Placental epithelial cell (primary cell): ENCODE measurements at places on chromosomes 1 and 21. TPM values are rescaled to one million over a fixed set of nuclear protein-coding genes. Genes with fewer than 3 reads are reported as not detected.

Gene S100B
- total RNA-seq: 0.22 TPM in 1 of 2 replicates, not detected in the other

Gene LCK
- total RNA-seq: 1.2 and 2.4 TPM in 2 replicates

Gene AMY1B
- not detected in 2 replicates for total RNA-seq

Gene PIGK
- 9.8 and 30.3 TPM in 2 replicates for total RNA-seq

Gene KCNK1
- 32.6 and 39.7 TPM in 2 replicates for total RNA-seq

Gene KCNC4
- 0.39 and 1.1 TPM in 2 replicates for total RNA-seq

Gene MROH7
- total RNA-seq: 1.1 and 1.2 TPM in 2 replicates

Gene GNG4
- total RNA-seq: 1.2 and 2.4 TPM in 2 replicates

Gene FOXO6
- 0.11 and 0.39 TPM in 2 replicates for total RNA-seq

Gene ZNF695
- total RNA-seq: 2.0 and 3.1 TPM in 2 replicates

Gene G0S2
- 0.43 and 5.1 TPM in 2 replicates for total RNA-seq

Gene EPHA2
- total RNA-seq: 2.7 and 28.6 TPM in 2 replicates

Gene RHBDL2
- total RNA-seq: 0.11 and 0.79 TPM in 2 replicates

Gene SPRR2B
- not detected in 2 replicates for total RNA-seq
